ENCODE measurements at places on chromosomes 12 and 14.

GRCh38 chr12:12180575-12180974 lies 86.3 kb downstream of the LRP6 start:
- no peak for DNase-seq

GRCh38 chr14:89265234-89265633 lies 151.8 kb downstream of the FOXN3 start:
- DNase-seq, result no peak

DNA sequence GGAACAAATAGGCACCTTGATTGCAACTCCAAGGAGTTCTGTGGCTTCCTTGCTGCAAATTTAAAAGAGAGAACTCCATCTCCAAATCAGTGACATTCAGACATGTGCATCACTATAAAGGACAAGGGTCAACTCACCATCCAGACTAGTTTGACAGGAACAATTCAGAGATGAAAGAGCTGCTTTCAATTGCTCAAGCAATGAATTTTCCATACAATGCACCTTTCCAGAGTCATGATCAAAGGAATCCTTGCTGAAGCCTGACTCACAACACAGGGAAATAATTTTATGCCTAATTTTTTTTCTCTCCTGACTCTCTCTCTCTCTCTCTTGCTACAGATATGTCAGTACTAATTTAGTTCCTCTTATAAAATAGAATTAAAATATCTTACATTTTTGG lies 380.5 kb upstream of the GARIN6 start:
- no peak for DNase-seq

DNA sequence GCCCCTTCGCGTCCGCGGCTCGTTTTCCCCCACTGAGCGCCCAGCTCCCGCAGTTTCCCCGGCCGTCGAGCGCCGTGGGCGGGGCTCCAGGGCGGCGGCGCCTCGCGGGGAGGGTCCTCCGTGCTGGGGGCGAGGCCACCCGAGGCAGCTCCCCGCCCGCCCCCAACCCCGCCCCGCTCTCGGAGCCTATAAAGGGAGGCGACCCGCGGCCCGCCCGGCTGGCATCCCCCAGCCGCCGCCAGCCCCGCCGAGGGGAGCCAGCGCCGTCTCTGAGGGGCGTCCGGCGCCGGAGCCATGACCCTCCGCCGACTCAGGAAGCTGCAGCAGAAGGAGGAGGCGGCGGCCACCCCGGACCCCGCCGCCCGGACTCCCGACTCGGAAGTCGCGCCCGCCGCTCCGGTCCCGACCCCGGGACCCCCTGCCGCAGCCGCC lies at the start of gene TAMALIN:
TSS of gene TAMALIN (plus strand) at position 221 of the 432 bp plus-strand sequence. CDS start at position 295, 74 bp downstream.
- DNase-seq, result no peak

GRCh38 chr12:105562199-105562971 lies 231.9 kb downstream of the C12orf75 start:
- no peak for DNase-seq

DNA sequence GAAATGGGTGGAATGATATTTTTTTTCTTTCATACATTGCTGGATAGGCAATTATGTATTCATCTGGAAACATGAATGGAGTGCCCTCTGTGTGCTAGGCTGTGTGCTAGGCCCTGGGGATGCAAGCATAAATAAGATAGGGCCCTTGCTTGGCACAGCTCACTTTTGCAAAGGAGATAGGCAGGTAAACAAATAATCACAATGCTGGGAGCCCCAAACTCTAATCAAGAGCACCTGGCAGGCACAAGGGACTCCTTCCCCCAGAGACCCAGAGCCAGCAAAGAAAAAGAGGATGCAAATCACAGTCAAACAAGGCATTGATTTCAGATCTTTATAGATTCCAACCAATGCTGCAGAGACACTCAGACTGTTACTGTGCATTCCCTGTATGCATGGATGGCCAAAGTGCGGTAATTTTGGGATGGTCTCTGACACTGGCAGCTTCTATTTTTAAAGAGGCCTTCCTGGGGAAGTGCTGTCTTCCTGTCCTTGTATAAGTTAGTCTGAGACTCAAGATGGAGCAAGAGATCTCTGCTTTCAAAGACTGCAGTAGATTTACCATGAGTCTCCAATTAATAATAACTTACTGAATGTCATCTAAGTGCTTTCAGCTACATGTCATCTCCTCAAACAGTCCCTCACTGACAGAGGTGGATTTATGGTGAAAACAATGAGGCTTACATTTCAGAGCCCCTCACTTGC lies 45.1 kb upstream of the CPM start:
- no peak for DNase-seq

- DNase-seq, result no peak
Observed at GRCh38 chr12:16435875-16436554, 88.6 kb downstream of the MGST1 start.

DNA sequence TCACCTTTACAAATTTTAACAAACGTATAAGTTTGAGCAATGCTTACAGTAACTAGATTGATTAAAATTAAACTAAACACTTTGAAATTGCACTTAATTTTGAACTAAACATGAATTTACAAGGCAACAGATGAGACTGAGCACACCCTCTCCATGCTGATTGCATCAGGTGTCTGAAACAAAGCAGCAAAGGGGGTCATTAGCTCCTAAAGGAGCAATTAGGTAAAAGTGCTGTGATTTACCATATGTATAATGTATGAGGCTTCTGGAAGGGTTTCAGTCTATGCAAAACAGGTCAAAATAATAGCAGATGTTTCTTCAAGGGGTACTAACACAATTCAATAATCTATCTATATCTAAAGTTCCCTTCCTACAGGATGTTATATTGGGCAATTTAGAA lies 98.8 kb upstream of the LMNTD1 start:
- no peak for DNase-seq

GRCh38 chr12:19214020-19214419 lies 84.5 kb downstream of the PLEKHA5 start:
- DNase-seq, result no peak

DNA sequence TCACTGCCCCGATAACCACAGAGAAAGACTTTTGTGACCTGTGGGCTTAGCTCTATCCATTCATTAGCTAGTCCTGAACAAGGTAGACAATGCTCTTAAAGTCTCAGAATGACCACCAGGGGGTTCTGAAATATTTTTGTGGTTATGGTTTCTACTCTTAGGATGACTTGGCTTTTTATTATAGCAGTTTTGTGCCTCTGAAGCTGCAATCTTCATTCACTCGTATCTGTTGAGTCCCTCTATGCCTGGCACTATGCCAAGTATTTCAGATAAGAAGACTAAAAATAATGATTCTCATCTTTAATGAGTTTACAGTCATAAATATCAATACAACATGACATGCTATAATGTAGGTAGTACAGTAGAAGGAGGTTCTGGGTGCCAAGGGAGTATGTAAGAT lies 130.8 kb upstream of the TRHDE start:
- no peak for DNase-seq

Data from cerebellum (tissue), 4 donors.